ENCODE measurements at places on chromosomes 7 and 10.

GRCh38 chr7:142626420-142627035, 122.7 kb upstream of the PRSS1 start:
- DNase-seq: peak; percentile 75

- no peak for DNase-seq
Measured at GRCh38 chr10:77186936-77187335, 450.7 kb downstream of the KCNMA1 start.

GRCh38 chr10:129627442-129627841, 160.4 kb downstream of the MGMT start:
- DNase-seq: no peak

DNA sequence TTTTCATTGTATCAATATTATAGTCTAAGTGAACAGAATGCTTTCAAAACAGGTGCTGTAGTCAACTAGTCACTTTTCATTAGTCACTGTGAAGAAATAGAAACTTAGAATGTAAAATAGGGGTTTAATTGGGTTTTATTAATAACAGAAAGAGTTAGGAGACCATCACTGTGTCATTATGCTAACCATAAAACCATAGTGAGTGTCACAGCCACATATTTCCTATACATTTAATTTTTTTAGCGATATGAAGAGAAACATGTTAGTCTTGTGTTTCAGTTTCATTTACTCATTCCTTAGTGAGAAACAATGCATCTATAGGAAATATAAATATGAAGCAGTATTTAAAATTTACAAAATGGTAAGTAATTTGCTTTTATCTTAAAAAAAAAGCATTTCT, 22.2 kb downstream of the SPAG6 start:
- DNase-seq: no peak

- DNase-seq: no peak
Measured at GRCh38 chr10:32379950-32380551, 33.1 kb upstream of the EPC1 start.

- DNase-seq: peak; percentile 64
Measured at GRCh38 chr7:651032-651728, 75.3 kb upstream of the DNAAF5 start.

- no peak for DNase-seq
Measured at GRCh38 chr10:111017098-111017497, 59.7 kb upstream of the ADRA2A start.

DNA sequence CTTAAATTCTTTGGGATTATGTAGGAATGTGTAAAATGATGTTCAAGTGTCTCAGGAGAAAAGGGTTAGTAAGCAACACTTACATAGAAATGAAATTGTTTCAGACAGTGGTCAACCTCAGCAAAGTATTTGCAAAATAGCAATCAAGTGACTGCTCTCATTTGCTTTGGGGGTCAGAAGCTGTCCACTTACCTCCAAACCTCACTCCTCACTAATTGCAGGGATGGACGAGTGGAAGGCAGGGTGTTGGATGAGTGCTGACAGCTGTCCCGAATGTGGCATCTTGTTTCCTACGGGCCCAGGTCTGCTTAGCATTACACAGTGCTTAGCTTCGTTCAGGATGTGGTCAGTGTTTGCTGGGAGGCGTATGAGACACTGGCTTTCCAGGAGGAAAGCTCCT, 437.0 kb downstream of the SUGCT start:
- DNase-seq: no peak

DNA sequence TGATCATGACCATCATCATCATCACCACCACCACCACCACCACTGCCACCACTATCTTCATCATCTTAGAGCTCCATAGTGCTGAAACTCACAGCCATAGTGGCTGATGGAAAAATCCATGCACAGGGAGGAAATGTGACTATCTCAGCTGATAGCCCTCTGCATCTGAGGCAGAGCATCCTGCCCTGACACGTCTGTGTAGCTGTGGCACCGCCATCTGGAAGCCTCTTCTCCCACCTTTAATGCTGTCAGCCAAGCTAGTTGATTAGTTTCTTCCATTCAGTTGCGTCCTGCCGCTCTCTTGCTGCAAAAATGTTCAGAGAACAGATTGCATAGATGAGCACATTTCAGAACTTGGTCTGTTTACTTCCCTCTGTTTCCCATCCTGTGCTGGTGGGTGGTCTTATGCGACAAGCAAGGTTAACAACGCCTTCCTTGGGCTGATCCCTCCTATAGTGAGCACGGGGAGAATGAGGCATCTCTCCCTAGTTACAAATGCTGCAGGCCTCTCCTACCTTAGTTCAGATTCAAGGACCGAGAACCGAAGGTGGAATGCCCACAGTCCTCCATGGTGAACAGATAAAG, 478.6 kb downstream of the PLXNA4 start:
- DNase-seq: no peak

GRCh38 chr7:140592964-140593671, 47.5 kb downstream of the DENND2A start:
- DNase-seq: no peak

- DNase-seq: no peak
Measured at GRCh38 chr7:130695840-130696239, 9.5 kb upstream of the TSGA13 start.

GRCh38 chr7:152881893-152882292, 122.3 kb downstream of the ACTR3B start:
- no peak for DNase-seq

DNA sequence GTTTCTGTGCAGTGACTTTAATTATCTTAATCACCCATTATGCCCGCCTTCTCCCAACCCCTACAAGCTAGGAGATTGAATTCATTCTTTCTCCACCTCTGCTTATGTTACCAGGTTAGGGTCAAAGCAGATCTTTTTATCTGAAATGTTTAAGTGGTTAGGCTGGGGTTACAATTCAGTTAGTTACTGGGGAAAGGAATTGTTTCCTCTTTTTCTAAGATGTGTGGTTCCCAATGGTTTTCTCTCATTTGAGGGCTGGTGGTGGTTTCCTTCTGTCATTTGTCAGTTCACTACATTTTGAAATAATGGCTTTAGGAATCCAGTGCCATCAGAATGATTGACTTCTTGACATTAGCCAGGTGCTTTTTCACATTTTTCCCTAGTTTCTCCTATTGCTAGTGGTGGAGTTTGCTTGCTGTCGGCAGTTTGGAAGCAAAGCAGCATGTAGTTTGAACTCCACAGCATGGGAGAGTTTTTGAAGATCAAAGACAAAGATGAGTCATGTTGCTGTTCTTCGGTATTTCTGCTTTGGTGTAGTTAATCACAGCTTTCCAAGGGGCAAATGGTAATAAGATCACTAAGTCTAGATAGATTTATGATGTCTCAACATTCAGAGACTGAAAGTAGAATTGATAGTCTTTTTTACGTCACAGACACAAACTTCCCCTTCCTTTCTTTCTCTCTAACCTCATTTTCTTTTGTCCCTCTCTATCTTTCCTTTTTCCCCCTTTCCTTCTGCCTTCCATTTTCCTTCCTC, 168.2 kb downstream of the SND1 start:
- DNase-seq: no peak

DNA sequence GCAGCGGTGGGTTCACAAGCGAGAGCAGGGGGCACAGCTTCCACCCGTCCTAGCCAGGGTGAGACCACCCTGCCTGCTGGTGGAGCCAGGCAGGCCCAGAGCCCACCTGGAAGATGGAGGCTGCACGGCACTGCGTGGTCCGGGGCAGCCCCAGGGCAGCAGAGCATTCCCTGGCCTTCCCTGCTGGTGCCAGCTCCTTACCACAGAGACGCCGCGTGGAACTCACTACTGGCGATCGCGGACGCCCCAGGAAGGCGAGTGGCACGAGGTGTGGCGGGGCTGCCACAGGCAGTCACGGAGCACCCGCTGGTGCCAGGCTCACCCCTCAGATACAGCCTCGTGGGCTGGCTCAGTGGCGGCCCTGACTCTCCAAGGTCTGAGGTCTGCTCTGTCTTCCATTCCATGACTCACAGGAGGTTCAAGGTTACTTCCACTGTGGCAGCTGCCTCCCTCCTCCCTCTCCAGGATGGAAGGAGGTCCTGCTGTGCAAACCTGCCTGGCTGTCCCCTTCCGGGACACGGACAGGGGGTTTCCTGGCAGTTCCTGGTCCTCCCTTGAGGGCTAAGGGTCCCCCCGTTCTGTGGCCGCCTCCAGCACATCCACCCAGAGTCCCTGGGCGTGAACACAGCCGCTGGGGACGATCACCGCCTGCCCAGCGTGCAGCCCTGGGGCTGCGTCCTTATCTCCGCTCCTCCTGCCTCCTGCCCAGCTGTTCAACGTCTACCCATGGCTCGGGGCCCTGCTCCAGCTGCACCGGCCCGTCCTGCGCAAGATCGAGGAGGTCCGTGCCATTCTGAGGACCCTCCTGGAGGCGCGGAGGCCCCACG, 3.1 kb downstream of the CYP2W1 start:
- no peak for DNase-seq

GRCh38 chr7:1944619-1945210, 274.6 kb downstream of the ELFN1 start:
- DNase-seq: no peak

- no peak for DNase-seq
Measured at GRCh38 chr7:112509402-112509801, 28.6 kb downstream of the LSMEM1 start.

GRCh38 chr7:39978230-39978934, 28.3 kb downstream of the CDK13 start:
- DNase-seq: no peak

- no peak for DNase-seq
Measured at GRCh38 chr7:44415047-44415446, 75.4 kb downstream of the NUDCD3 start.

DNA sequence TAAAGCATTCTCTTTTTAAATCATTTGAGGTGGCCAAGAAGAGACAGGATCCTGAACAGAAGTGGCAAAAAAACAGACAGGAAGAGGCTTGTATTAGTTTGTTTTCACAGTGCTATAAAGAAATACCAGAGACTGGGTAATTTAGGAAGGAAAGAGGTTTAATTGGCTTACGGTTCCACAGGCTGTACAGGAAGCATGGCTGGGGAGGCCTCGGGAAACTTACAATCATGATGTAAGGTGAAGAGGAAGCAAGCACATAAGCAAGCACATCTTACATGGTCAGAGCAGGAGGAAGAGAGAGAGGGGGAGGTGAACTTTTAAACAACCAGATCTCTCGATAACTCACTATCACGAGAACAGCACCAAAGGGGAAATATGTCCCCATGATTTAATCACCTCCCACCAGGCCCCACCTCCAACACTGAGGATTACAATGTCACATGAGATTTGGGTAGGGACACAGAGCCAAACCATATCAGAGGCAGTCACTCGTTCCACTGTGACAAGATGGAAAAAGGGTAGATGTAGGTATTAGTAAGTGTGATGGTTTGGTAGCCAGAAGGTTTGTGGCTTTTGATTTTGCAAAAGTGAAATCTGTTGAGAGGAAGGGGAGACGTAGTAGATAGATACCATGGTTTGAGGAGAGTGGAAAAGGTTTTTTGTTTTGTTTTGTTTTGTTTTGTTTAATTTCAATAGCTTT, 5.1 kb downstream of the MSRB2 start:
- DNase-seq: no peak

DNA sequence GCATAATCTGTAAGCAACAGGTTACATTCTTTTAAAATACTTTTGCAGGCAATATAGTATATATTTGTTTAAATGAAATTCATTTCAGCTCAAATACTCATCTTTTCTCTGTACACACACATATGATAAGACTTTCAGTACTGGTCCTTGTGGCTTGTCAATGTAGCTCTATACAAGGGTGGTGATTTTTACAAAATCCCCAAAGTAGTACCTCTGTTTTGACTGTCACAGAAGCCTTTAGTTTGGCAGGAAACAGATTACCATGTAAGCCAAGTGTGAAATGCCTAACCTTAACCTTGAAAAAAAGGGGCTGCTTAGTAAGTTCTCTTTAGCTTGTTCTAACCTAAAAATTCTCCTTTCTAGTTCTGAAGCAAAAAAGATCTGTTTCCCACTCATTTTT, 87.9 kb downstream of the KCND2 start:
- DNase-seq: no peak

- DNase-seq: no peak
Measured at GRCh38 chr10:119304541-119304940, 97.2 kb downstream of the GRK5 start.

GRCh38 chr10:86285136-86285790, 81.3 kb downstream of the GRID1 start:
- peak; percentile 23 for DNase-seq

GRCh38 chr10:73262105-73262730, 9.8 kb upstream of the MRPS16 start:
- DNase-seq: no peak

GRCh38 chr10:97190450-97190849, 4.7 kb upstream of the SLIT1 start:
- DNase-seq: no peak

DNA sequence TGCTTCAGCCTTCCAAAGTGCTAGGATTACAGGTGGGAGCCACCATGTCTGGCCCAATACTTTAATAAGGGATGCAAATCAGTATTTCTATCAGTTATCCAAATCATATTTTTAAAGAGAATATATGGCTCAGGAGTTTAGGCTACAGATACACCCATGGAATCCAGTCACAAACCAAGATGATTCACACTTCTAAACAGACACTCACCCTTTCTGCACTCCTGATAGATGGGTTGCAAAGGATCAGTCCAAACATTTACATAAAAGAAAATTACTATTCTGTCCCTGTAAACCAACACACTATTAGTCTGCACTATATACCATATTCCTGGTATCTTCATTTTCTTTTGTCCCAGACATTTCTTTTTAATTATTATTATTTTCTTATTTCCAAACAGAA, 2.2 kb downstream of the MORN4 start:
- DNase-seq: no peak

DNA sequence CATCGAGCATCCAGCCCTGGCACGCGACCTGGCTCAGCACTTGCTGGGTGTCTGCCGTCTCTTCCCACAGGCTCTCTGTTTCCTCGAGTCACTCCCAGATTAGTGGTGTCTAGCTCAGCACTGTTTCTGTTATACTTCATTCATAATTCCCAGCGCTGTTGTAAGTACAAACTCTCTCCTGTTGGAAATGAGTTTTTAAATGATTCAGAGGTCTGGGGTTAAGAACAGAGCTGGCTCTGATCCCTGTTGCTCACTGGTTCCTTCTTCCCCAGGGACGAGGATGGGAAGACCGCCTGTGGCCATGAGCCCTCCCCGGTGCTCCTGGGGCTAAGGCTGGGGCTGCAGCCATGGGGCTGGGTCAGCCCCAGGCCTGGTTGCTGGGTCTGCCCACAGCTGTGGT, 17.3 kb upstream of the C10orf95 start:
- DNase-seq: no peak

- DNase-seq: no peak
Measured at GRCh38 chr10:1227510-1228402, 171.6 kb downstream of the WDR37 start.

DNA sequence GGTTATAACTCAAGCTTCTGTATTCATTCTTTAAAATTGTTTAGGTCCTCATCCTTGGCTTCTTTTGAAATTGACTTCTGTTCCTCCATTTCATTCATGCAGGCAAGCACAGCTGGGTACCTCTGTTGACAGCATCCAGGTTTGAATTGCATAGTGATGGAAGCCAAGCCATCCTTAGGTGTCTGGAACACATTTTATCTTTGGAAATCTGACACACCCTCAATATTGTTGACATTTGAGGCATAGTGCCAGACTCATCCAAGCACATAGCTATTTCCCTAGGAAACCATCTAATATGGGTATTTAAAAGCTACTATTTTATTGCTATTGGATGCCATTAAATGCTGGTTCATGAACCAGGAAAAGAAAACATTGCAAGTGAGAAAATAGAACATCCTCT, 142.1 kb upstream of the PTPRZ1 start:
- no peak for DNase-seq
